ENCODE measurements at places on chromosomes 13 and 19.

GRCh38 chr19:17458970-17459369 is 1.8 kb downstream of the NXNL1 start:
- no peak for DNase-seq

- no peak for DNase-seq
Observed at GRCh38 chr13:51251480-51251879, 29.3 kb downstream of the FAM124A start.

- DNase-seq: no peak
Observed at GRCh38 chr13:41700790-41701310, 243.5 kb downstream of the RGCC start.

DNA sequence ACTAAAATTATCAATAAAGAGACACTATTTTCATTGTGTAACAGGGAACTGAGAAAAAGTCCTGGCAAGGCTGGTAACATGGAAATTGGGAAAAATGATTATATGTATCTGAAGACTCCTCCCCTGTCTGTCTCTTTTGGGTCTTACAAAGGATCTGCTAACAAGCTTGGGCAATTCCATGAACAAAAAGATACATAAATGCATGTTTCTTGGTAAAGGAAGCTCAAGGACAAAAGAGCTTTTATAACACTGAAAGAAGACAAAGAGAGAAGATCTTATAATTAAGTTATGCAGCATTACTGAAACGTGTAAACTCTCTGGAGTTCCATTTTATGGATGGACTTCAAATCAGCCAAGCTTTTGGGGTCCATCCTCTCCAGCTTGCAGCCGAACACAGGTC is 29.2 kb downstream of the EFNB2 start:
- DNase-seq: no peak

DNA sequence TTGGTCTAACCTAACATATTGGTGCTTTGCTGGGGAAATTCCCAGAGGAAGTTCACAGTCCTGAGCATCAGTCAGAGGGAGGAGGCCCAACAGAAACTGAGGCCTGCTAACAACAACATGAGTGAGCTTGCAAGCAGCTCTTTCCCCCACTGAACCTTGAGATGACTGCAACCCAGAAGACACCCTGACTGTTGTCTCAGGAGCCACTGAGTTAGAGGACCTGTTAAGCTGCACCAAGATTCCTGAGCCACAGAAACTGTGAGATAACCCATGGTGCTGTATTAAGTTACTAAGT is 193.2 kb upstream of the UBL3 start:
- no peak for DNase-seq

DNA sequence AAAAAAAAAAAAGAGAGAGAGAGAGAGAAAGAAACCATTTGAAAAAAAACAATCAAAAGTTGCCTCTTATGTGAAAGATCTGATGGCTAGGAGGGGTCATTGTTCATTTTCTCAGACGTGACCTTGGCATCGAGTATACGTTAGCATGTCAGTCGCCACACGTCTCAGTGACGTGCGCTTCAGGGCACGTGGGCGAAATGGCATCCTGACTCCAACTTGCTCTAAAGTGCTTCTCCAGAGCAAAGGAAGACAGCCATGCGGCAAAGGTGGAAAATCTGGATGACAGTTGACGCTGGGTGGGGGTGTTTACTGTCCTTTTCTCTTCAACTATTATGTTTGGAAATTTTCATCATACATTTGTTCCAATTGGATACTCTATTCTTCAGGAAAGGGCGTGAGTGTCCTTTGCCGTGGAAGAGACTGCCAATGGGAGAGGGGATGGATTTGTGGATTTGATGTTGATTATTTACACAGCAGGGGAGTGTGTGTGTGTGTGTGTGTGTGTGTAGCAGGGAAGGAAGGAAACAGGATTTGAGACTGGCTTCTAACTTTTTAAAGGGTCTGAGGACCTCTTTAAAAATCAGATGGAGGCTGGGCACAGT is 25.0 kb downstream of the KLF2 start:
- DNase-seq: no peak

All from CD4-positive, alpha-beta T cell treated with Interleukin-12 subunit alpha and Interleukin-12 subunit beta, for 1 hour (primary cell).